Activated T-helper 2 cell treated with anti-CD3 and anti-CD28 coated beads, Interferon-gamma antibody, Interleukin-2, Interleukin-4, amounts not matched to agents 10 μg/mL and 5 μg/mL and 100 μg/mL, durations not matched to agents 14 hours and 24 hours and 36 hours (primary cell): ENCODE measurements at places on chromosomes 16 and 17. TPM values are rescaled to one million over a fixed set of nuclear protein-coding genes. Genes with fewer than 3 reads are reported as not detected.

DNA sequence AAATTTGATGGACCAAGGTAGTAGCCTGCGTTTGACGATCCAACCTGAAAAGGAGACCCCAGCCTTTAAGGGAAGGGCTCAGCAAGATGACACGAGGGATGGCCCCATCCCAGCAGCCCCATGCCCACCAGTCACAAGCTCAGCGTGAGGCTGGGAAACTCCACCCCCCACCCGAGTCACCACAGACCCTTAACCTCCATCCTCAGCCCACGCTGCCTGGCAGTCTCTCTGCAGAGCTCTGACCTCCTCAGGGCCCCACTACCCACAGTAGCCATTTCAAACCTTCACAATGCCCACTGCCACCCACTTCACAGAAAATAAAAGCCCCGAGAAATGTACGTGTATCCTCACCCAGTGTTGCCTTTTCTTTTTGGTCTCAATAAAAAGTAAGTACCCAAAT, 18.7 kb downstream of the USP36 start:
- H3K4me3 ChIP-seq = no peak overlapping the region
- no peak for DNase-seq
- peaks cover 60% of the 10 kb centered on the region for H3K4me1 ChIP-seq
- H3K27me3 ChIP-seq = no peaks in the 10 kb centered on the region
- peak overlapping the region; percentile 51 for H3K27ac ChIP-seq

DNA sequence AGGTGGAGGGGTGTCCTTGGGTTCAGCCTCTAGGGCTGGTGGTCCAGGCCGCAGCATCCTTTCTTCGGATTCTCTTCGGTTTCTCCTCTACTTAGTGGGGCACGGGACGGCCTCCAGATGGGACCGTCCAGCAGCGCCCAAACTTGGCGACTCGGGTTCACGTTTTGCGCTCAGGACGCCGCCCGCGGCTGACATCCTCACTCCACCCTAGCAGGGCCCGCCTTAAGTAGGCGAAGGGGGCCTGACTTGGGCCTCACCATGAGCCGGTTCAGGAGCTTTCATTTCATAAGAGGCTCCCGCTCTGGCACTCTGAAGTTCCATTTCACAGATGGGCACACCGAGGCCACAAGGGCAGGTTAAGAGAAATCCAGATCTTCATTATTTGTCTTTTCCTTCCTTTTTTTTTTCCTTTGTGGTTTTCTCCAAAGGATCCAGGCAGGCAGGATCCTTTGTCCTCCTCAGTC, 141.2 kb downstream of the SEC14L1 start:
- DNase-seq = no peak
- peaks cover 41% of the 10 kb centered on the region for H3K27me3 ChIP-seq
- H3K4me1 ChIP-seq = peaks cover 11% of the 10 kb centered on the region
- peak overlapping the region; percentile 69 for H3K4me3 ChIP-seq
- no peak overlapping the region for H3K27ac ChIP-seq
- H3K36me3 ChIP-seq = no peaks in the 10 kb centered on the region

DNA sequence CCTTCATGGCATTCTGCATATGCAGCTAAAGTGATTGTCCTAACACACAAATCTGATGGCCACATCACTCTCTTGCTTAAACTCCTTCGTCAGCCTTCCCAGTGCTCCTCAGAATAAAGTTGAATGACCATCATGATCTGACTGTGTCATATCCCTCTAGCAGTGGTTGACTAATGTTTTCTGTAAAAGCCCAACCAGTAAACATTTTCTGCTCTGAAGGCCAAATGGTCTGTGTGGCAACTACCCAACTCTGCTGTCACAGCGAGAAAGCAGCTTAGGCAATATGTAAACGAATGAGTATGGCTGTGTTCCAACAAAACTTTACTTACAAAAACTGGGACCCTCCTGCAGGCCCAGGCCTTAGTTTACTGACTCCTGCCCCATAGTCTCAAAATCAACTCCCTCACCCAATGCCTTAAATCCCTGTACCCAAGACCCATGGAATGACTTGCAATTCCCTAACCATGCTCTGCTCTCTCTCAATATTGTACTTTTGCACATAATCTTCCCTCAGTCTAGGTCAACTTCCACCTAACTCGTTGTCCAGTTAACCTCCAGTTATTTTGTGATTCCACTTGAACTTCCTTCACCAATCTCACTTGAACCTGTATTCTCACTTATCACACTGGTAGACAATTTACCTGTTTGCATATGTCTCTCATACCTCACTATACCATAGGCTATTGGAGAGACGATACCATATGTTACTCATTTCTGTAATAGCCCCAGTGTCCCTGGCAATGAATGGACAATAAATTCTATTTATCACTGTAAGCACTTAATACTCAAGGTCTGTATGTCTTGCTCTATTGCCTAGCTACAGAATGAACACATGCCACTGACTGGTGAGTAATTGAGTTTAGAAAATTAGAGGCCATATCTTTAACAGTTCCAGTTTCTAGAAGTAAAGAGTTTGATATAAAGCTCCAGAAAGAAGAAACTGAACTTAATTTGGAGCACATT, 29.1 kb downstream of the TMEM100 start:
- H3K27ac ChIP-seq = no peak overlapping the region
- H3K4me1 ChIP-seq = no peaks in the 10 kb centered on the region
- H3K4me3 ChIP-seq = no peak overlapping the region
- H3K36me3 ChIP-seq = no peaks in the 10 kb centered on the region

DNA sequence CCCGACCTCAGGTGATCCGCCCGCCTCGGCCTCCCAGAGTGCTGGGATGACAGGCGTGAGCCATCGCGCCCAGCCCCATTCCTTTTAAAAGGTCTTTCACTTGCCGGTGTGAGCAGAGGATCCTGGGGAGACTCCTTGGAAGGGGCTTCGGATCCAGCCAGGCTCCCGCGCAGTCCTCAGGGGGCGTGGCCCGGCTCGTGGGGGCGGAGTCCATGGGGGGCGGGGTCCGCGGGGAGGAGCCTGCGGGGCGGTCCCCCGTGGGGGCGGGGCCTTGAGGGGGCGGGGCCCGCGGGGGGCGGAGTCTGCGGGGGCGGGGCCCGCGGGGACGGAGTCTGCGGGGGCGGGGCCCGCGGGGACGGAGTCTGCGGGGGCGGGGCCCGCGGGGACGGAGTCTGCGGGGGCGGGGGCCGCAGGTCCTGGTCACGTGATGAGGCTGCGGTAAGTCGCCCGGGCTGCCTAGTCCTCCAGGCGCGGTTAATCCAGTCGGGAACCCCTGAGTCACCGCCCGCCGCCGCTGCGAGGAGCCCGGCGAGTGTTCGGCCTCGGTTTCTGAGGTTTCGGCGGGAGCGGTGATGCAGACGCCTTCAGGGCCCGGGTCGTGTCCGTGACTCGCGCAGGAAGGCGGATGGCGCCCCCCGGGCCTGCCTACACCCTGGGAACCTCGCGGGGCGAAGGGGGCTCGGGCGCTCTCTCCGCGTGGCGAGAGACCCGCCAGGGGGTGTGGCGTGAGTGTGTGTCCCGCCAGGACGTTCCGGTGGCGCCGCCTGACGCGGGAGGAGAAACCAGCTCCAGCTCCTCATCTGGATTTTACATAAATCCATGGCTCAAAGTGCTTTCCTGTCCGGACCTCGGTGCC, 23.6 kb upstream of the ABR start:
- H3K4me1 ChIP-seq = peaks cover 30% of the 10 kb centered on the region
- no peak overlapping the region for H3K4me3 ChIP-seq
- DNase-seq = peak; percentile 23
- no peaks in the 10 kb centered on the region for H3K36me3 ChIP-seq
- no peak overlapping the region for H3K27ac ChIP-seq

- H3K36me3 ChIP-seq = peaks cover 64% of the 10 kb centered on the region
- H3K27me3 ChIP-seq = no peaks in the 10 kb centered on the region
- no peak for DNase-seq
- peak overlapping the region; percentile 77 for H3K27ac ChIP-seq
- H3K4me3 ChIP-seq = no peak overlapping the region
- peaks cover 74% of the 10 kb centered on the region for H3K4me1 ChIP-seq
Observed at GRCh38 chr17:45305530-45306087, 11.2 kb downstream of the MAP3K14 start.

DNA sequence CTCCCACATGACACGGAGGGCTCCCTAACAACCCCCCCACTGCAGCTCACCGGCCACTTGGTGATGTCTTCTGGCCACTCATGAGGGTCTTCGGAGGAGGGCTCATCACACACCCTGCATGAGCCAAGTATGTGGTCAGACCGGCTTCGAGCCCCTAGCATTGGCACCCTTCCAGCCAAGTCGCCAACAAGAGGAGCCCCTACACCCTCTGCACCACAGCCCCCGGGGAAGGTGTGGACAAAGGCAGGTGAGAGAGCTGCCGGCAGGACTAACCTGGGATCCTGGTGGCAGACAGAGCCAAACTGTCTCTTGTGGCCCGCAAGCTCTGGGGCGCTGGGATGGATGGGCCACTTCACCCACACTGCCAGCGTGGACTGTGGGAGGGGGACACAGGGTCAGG, 6.5 kb downstream of the SNRNP25 start:
- peaks cover 4% of the 10 kb centered on the region for H3K4me1 ChIP-seq
- no peak for DNase-seq
- peaks cover 16% of the 10 kb centered on the region for H3K36me3 ChIP-seq
- no peaks in the 10 kb centered on the region for H3K27me3 ChIP-seq

DNA sequence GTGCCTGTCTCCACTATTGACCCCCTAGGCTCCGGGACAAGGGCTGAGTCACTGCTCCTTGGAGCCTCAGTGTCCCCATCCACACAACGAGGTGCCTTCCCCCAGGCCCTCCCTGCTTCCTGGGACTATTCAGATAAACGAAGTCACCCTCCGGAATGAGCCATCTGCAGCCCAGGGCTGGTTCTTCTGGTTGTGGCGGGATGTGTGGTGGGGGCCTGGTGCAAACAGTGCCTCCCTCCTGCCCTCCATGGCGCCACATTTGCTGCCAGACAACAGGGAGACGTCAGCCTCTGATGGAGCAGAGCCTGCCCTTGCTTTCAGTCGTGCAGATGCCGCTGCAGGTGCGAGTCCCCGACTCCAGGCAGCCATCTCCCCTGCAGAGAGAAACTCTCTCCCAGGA, 5.1 kb upstream of the KRT16 start:
- H3K36me3 ChIP-seq = no peaks in the 10 kb centered on the region
- no peaks in the 10 kb centered on the region for H3K27me3 ChIP-seq
- no peak for DNase-seq
- no peak overlapping the region for H3K4me3 ChIP-seq

DNA sequence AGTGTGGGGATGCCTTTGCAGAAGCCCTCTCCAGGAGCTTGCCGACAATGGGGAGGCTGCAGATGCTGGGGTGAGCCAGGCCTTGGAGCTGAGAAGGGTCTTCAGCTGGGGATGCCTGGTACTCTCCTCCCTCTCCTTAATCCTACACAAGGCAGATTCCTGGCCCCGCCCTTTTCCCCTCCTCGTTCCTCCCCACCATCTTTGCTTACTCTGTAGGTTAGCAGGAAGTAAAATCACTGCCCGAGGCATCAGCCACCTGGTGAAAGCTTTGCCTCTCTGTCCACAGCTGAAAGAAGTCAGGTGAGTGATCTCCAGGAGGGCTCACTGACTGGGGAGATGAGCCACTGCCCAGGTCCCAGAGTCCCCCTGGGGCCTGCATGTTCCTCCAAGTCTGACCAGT, 38.7 kb downstream of the NLRC5 start:
- peaks cover 79% of the 10 kb centered on the region for H3K36me3 ChIP-seq
- H3K27me3 ChIP-seq = no peaks in the 10 kb centered on the region
- no peak overlapping the region for H3K27ac ChIP-seq

DNA sequence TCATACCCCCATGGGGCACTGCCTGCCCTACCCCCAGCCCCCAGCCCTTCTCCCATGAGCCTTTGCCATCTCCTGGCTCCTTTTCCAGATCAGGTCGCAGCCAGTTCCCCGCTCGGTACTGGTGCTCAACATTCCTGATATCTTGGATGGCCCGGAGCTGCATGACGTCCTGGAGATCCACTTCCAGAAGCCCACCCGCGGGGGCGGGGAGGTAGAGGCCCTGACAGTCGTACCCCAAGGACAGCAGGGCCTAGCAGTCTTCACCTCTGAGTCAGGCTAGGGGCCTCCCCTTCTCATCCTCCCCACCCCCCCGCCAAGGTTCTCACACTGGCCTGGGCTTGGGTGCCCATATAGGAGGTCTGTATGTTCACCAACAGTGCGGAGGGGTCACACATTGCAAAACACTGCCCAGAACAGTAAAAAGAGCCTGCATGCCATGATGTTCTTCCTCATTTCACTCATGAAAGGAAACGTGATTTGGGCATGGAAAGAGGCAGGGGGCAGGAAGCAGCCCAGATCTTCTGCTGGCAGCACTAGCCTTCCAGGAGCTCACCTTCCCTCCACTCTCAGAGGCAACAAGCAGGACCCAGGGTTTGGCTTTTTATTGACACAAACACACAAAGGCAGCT, 7.5 kb downstream of the IFI35 start:
- no peak overlapping the region for H3K4me3 ChIP-seq
- no peaks in the 10 kb centered on the region for H3K27me3 ChIP-seq
- no peak for DNase-seq

DNA sequence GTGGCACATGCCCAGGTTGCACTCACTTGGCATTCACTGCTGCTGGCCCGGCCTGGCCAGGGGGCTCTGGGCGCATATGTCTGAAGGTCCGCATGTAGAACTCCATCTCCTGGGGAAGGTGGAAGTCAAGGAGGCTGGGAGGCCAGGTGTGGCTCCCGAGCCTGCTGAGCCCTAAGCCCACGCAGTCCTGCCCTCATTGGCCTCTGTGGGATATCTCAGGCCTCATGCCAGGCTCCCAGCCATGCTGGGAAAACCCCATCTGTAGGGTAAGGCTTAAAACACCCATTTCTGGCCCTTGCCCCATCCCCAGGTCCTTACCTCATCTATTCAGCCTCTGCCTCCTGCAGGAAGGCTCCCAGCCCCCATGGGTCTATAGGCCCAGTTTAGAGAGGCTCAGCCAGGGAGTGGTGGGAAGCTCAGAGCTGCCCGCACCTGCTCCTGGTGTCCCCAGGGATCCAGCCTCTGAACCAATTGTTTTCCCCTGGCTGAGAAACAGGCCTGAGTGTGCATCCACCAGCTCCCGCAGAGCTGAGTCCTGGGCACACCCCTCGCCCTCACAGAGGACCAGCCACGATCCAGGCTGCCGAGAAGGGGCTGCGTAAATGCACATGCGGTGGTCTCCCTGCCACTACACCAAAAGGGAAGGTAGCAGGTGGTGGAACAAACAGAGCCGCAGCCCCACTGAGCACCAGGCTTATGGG, 2.3 kb upstream of the TPPP3 start:
- H3K27me3 ChIP-seq = peaks cover 36% of the 10 kb centered on the region
- no peak overlapping the region for H3K4me3 ChIP-seq
- H3K27ac ChIP-seq = no peak overlapping the region

GRCh38 chr17:78764871-78765270, 17.2 kb downstream of the CYTH1 start:
- peaks cover 14% of the 10 kb centered on the region for H3K36me3 ChIP-seq
- no peak overlapping the region for H3K4me3 ChIP-seq
- no peak for DNase-seq
- peaks cover 28% of the 10 kb centered on the region for H3K4me1 ChIP-seq
- no peaks in the 10 kb centered on the region for H3K27me3 ChIP-seq
- H3K27ac ChIP-seq = peak overlapping the region; percentile 54

- no peak overlapping the region for H3K27ac ChIP-seq
- H3K4me3 ChIP-seq = no peak overlapping the region
- H3K4me1 ChIP-seq = no peaks in the 10 kb centered on the region
- no peak for DNase-seq
- no peaks in the 10 kb centered on the region for H3K36me3 ChIP-seq
Observed at GRCh38 chr16:8310816-8311215, 279.5 kb downstream of the TMEM114 start.

GRCh38 chr17:21252796-21253645, at the start of gene NATD1:
TSS of gene NATD1 (minus strand) at chr17:21253410. CDS start at chr17:21253264, 146 bp downstream.
- peak; percentile 65 for DNase-seq
- no peak within 1 kb of the TSS for H3K27ac ChIP-seq
- peaks cover 4% of the 10 kb centered on the region for H3K4me1 ChIP-seq
- no peaks in the 10 kb centered on the region for H3K36me3 ChIP-seq
- H3K4me3 ChIP-seq = peak within 1 kb of the TSS; percentile 79

Gene KRTAP4-3
- not detected in 2 replicates for total RNA-seq

Gene TEKT1
- total RNA-seq = not detected in 2 replicates

Gene SCGB1C2
- not detected in 2 replicates for total RNA-seq

Gene OSBPL7
- total RNA-seq = 19.5 and 20.7 TPM in 2 replicates

Gene PRR35
- total RNA-seq = not detected in 2 replicates

Gene TEFM
- 16.6 and 21.2 TPM in 2 replicates for total RNA-seq

Gene RCVRN
- not detected in 2 replicates for total RNA-seq
